ENCODE measurements at places on chromosomes 1 and 21.

GRCh38 chr1:178540646-178541045 is 27.7 kb downstream of the TEX35 start:
- DNase-seq, result peak; percentile 84

DNA sequence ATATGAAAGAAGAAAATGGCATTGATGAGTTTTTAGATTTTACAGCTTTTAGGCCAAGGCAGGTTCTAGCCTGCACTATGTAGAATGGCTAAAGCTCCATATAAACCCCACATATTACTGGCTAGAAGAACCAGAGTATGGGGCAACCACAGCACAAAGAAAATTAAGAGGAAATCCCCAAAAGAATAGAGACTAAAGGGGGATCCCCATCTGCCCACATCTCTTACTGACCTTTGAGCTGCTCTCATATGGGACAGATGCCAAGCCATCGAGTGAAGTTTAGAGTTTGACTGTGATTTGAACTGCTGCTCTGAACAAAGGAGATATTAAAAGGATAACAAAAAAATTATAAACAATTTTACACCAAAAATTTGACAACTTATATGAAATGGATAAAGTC is 102.2 kb upstream of the HAO2 start:
- no peak for DNase-seq

- no peak for DNase-seq
Measured at GRCh38 chr1:201570181-201570885, 31.4 kb downstream of the NAV1 start.

DNA sequence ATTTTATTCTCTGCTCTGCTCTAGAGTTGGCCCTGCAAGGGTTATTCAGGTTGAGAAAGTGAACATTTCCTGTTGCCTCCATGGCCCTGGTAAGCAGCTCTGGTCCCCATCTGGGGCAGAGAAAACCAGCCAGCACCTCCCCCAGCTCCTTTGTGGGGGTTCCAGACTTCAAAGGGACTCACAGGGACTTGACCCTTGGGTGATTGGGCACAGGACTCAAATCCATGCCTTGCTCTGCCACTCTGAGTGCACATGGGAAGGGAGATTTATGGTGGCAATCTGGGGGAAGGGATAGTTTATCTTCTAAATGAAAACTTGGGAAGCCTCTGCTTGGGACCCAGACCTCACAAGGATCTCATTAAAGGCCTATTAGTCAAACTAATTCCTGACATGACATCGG is 212.8 kb downstream of the FOXD2 start:
- DNase-seq, result peak; percentile 82

DNA sequence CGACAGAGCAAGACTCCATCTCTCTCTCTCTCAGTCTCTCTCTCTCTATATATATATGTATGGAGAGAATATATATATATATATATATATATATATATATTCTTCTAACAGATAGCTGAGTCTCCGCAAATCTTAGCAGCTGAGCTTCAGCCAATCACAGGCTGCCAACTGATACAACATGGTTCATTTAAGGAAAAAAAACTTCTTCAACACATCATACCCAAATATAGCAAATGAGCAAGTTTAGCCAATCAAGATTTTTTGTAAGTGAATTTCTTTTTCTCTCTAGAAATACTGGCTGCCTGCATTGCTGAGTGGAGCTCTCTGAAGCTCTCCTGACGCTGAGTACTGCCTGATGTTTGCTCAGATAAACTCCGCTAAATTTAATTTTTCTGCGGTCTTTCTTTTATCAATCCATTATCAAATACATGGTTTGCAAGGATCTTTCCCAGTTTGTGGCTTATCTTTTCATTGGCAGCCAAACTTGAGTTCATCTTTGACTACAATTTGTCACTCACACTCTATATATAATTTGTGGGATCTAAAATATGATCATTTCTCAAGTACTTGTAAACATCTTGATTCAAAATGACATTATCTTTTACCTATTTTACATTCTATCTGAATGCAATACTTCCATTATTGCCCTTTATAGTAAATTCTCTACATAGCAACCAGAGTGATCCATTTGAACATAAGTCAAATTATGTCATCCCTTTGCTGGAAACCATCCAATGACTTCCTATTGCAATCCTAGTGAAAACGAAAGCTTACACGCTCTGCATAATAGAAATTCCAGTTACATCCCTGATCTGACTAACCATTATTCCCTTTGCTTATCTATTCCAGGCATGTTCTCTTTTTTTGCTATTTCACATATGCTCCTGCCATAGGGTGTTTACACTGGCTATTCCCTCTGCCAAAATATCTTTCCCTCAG is 2131.7 kb downstream of the MRPL39 start:
- DNase-seq, result no peak

- no peak for DNase-seq
Measured at GRCh38 chr1:10730985-10731384, 65.5 kb downstream of the CASZ1 start.

- DNase-seq, result no peak
Measured at GRCh38 chr21:14677013-14677412, 130.9 kb upstream of the SAMSN1 start.

GRCh38 chr1:246797597-246797996 is 73.4 kb downstream of the SCCPDH start:
- DNase-seq, result no peak

DNA sequence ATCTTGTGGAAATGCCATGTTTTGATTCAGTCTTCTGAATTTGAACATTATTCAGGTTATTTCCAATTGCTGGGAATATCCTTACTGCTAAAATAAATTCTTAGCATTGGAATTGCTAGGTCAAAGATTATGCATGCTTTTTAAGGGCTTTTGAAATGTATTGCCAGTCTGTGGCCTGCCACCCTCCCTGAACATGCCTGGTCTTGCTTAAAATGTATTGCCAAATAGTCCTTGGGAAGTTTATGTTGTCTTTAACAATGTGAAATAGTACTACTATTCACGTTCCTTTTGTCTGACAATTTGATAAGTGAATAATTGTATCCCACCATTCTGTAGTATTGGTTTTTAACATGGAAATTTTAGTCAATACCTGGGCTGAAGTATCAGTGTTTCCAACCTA is 13.6 kb downstream of the TARDBP start:
- DNase-seq, result no peak

DNA sequence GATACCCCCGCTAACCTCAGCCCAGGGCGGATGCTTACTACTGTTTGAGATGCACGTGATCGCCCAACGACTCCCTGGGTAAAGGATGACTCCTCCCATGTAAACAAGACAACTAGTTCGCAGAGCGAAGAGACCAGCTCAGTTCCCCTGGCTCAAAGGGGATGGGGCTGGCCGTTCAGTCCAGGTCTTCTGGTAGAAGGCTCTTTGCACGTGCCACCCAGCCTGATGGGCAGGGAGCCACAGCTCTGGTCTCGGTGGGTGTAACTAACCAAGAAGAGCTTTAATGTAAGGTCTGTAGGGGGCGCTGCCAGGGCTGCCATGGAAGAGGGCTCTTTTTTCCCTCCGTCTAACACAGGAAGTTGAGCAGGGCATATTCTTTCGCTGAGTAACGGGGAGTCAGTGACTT is 49.4 kb upstream of the PARP1 start:
- no peak for DNase-seq
